Stimulated activated CD8-positive, alpha-beta memory T cell treated with anti-CD3 and anti-CD28 coated beads, Interleukin-4, amount 100 ng/mL, for 48 hours (primary cell): ENCODE measurements at places on chromosomes 6 and 20.

GRCh38 chr20:33896509-33896908 lies 85.4 kb downstream of the CHMP4B start:
- DNase-seq, result no peak

DNA sequence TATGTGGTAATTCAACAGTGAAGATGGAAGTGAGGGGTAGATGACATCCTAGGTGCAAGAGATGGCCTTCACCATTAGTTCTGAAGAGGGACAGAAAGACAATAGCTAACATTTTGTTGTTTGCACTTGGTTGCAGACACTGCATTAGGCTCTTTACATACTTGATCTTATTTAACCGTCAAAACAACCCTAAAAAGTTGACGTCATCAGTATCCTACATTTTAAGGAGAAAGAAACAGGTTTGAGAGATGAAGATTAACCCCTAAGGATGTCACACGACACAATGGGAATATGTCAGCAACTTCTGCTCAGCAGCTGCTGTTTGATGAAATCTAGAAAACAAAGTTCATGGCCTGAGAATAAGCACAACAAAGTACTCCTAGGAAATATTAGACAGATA lies 72.6 kb upstream of the MC3R start:
- DNase-seq, result no peak

GRCh38 chr6:130322673-130323268 lies 43.0 kb upstream of the TMEM200A start:
- peak; percentile 52 for DNase-seq

- DNase-seq, result no peak
Observed at GRCh38 chr6:4687989-4688947, 87.9 kb upstream of the CDYL start.

DNA sequence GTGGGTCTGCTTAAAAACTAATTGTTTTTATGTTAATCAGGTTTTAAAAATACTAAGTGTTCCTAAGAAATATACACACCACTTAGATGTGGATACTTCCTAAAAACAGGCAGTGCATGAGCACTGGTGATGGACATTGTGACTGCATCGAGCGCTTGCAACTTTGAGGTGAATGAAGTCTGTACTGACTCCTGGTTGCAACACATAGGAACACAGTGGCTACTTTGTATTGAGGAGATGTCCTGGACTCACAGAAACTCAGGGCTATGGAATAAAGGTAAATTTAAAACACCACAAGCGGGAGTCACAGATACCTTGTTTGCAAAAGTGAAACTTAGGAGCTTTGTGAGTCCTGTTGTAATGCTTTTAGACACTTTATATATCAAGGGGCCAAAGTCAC lies 55.6 kb upstream of the POLR1H start:
- DNase-seq, result no peak

GRCh38 chr6:43014434-43014909 lies 423 bp downstream of the KLHDC3 start:
- DNase-seq, result no peak
